ENCODE measurements at places on chromosomes 12 and 14.

DNA sequence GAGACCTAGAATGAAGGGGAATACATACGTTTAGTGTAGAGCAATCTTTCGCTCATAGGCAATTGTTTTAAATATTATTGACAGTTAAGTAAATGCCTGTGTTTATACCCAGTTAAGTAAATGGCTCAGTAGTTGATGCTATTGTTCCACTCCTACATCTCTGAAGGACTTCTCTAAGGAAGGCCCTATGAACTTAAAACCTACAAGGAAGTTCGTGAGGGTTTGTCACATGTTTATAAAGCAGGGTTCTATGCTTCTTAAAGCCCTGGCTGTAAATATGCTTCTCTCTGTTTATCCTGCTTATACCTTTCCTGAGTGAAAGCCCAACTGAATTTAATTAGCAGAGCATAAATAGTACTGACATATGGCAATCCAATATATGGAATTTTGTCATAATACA is 282.1 kb upstream of the NPAS3 start:
- no peak for DNase-seq

DNA sequence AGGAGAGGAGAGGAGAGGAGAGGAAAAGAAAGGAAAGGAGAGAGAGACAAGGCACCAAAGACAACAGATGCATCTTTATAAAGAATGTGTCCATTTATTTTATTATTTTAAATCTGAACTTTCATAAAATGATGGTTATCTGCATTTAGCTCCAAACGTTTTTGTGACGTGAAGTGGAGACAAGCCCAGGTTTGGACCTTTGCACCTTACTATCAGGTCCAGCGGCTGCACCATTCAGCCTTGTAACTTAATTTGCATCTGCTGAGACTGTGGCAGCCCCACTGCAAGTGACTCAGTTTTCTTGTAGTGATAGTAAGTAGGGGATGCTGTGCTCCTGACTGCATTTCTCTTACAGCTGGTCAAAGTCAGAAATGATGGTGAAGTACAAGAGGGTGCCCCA is 130.7 kb downstream of the NTF3 start:
- no peak for DNase-seq

DNA sequence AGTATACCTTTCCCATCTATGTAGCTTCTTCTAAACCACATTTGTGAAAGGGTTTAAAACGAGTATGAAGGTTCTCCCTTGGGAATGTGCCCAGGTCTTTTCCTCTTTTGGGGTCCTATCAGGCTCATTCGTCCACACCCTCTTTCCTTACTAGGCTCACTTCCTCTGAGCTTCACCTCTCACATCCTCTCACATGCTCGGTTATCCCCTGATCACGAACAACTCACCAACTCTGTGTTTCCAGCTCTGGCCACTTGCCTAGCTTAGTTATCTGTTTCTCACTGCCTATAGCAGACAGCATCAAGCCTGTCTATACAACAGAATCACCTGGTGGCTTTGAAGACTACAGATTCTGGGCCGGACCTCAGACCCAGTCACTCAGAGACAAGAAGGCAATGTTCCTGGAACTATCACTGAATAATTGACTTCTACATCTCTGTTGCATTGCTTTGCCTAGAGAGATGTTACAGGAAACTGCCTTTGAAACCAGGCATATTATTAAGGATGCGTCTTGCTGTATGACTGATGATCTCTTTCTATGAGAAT is 158.2 kb downstream of the FOXN3 start:
- no peak for DNase-seq

DNA sequence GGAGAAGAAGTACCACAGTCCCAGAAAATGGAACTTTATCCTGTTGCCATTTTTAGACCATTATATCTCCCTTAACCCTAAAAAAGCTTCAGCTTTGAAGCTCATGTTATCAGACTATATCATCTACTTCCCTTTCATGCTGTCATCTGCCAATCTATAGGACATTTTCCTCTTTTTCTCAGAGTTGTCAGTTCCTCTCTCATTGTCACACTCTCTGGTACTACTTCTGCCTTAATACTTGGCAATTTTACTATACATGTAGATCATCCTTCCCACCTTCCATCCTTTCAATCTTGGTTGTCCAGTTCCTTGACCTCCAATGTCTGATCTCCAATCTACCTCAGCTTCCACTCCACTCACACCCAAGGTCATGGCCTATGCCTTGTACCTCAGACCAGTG is 57.4 kb downstream of the SLC15A5 start:
- no peak for DNase-seq

DNA sequence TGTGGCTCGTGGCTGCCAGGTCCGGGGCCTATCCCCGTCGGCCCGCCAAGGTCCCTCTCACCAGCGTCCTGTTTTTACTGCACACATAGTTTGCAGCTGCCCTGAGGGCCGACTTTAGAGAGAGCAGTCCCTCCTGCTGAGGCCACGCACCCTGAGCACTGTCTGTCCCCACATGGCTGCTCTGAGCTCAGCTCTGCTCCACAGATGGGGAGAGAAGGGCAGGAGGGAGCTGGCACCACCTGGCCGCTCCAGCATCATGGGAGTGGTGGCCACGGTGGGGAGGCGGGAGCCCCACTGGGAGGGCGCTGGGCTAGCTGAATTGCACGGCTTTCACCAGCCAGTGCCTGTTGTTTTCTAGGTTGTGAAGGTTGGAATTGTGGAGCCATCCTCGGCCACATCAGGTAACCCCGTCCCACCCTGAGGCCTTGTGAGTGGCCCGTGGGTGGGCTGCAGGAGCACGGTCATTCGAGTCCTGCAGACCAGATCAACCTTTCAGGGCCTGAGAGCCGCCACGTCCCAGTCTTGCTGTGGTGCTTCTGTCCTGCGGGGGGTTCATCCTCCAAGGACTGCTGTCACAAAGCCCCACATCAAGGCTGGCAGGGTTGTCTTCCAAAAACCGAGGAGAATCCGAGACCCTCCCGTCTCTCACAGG is 7.4 kb upstream of the TEX22 start:
- no peak for DNase-seq

GRCh38 chr14:103362780-103363179 is 22.4 kb upstream of the MARK3 start:
- DNase-seq: peak; percentile 34

GRCh38 chr12:87054226-87054625 is 798.0 kb upstream of the MGAT4C start:
- DNase-seq: no peak

GRCh38 chr14:101817501-101818001 is 56.0 kb downstream of the PPP2R5C start:
- DNase-seq: no peak

- no peak for DNase-seq
Observed at GRCh38 chr12:31895449-31896150, 63.6 kb upstream of the RESF1 start.

DNA sequence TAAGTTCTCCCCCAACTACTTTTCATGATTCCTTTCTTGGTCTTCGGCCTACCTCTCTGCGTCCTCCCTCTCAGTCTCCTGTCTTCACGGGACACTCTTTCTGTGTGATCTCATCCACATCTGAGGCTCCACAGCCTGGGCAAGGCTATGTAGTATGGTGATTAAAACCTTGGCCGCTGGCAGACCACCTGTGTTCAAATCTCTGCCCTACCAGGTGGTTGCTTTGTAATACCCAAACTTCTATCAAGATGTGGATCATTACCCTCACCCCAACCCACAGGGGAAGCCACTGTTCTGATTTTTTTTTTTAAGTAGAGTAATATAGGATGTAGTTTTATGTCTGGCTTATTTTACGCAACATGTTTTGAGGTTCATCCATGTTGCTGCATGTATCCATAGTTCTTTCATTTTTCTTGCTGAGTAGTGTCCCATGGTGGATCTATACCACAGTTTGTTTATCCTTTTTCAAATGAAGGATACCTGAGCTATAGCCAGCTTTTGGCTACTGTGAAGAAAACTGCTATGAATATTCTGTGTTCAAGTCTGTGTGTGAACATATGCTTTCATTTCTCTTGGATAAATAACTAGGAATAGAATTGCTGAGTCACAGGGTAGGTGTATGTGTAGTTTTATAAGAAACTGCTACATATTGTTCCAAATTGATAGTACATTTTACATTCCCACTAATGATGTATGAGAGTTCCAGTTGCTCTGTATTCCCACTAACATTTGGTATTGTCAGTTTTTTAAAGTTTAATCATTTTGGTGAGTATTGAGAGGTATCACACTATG is 8.3 kb upstream of the STAT6 start:
- no peak for DNase-seq

DNA sequence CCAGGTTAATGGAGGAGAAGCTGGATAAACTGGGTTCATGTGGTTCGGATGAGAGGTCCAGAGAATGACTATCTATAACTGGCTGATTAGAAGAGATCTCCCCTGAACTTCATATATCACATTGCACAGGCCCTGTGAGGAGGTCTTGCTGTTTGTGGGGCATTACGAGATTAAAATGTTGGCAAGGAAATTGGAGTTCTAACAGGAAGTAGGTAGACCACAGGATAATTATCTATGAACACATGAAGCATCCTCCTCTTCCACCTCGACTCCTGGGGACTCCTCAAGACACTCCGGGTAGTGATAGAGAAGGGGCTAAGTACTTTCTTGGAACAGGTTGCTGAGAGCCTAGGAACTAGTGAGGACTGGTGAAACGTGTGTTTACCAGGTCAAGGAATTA is 418.8 kb downstream of the KCNH5 start:
- no peak for DNase-seq

GRCh38 chr12:101018540-101018939 is 191.5 kb downstream of the SLC5A8 start:
- peak; percentile 90 for DNase-seq

DNA sequence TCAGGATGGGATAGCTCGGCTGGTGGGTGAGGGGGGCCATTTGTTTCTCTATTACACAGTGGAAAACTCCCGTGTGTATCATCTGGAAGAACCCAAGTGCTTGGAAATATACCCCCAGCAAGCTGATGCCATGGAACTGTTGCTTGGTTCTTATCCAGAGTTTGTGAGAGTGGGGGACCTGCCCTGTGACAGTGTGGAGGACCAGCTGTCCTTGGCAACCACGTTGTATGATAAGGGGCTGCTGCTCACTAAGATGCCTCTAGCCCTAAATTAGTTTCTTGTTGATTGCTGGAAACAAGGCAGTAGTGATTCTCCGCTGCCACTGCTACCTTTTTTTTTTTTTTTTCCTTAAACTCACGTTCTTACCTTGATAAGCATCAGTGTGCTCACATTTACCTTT is 1.9 kb downstream of the RIOX1 start:
- DNase-seq: no peak

- DNase-seq: peak; percentile 85
Observed at GRCh38 chr12:50537538-50537919, 32.7 kb downstream of the DIP2B start.

GRCh38 chr14:100790502-100791347 is 35.2 kb upstream of the MEG3 start:
- DNase-seq: peak; percentile 3

- DNase-seq: no peak
Observed at GRCh38 chr12:109591041-109591440, 17.4 kb downstream of the MVK start.

DNA sequence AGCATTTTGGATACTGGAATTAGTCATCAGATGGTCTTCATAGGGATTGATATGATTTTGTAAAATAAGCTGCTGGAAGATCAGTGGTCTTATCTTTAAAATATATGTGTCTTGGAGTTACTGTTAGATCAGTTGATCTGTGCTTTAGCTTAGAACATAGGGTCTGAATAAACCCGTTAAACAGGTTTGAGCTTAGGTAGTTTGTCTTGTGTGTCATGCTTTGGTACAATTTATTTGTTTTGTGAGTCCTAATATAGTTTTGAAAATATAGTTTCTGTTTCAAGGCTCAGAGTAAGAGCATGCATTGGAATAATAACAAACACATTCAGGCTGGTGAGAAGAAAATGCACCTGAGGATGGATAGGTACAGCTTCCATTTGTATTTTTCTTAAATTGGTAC is 505.0 kb downstream of the SLC16A7 start:
- DNase-seq: no peak

GRCh38 chr14:35915775-35916174 is 89.6 kb downstream of the BRMS1L start:
- no peak for DNase-seq

DNA sequence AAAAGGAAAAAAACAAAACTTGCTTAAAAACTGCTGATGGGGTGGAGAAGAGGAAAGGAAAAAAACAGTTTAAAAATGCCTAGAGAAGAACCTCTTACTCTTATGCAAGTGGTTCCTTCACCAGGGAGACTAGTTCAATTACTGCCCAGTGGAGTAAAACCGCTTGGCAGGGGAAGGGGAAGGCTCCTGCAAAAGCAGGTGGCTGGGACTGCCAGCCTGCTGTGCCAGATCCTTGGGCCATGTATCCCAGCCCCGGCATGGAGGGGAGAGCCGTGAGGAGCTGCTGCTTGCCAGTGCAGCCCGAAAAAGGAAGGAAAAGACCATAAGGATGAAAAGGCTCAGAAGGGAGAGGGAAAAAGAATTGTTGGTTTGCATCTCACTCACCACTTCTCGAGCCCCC is 123.0 kb downstream of the FSCB start:
- DNase-seq: no peak

DNA sequence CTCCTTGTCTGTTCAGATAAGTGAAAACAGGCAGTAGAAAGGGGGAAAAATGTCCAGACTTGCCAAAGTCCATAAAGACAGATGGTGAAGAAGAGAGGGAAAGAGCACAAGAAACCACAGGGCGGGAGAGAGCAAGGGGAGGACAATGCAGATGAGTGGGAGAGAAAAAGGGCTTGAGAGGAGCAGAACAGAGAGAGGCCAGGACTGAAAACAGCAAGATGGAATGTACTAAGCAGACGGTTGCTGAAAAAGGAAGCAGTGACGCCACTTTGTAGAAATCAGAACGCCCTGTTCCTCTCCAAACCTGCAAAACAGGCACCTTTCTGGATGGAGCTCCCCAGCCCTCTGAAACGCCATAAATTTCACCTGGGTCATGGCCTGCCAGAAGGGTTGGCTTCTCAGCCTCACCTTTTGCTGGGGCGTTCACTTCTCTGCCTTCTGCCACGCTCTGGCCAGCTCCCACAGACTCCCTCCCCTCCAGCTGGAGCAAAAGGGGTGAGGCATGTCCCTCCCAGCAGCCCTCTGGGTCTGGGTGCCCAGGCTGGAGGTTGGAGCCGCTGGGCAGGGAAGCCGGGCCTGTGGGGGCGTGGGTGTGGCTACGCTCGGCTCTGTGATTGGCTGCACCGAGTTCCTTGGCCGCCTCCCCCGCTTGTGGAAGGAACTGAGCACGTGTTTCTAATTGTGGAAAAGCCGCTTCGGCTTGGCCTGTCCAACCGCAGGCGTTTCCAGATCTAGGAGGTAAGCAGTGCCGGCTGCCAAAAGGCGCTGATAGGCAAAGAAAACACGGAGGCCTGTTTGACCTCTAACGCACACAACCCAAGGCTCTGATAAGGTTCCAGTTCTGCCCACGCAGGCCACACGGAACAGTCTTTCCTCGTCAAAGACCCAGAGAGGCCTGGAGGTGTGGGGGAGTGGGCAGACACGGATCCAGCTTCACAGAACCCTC is 29.3 kb downstream of the SLC7A8 start:
- DNase-seq: peak; percentile 88
